ENCODE measurements at places on chromosomes 3 and 15. TPM values are rescaled to one million over a fixed set of nuclear protein-coding genes. Genes with fewer than 3 reads are reported as not detected.

The MST1R gene
- 1.5 TPM for total RNA-seq

The ZNF662 gene
- 3.3 TPM for total RNA-seq

The MGLL gene
- total RNA-seq = 60.1 TPM

The PEX11A gene
- total RNA-seq = 15.9 TPM

The C3orf49 gene
- total RNA-seq = not detected

Measured in fibroblast of lung (primary cell).